Endothelial cell of umbilical vein (primary cell): ENCODE measurements at places on chromosomes 5 and 9. TPM values are rescaled to one million over a fixed set of nuclear protein-coding genes. Genes with fewer than 3 reads are reported as not detected.

The RNF145 gene
- total RNA-seq = 59.7 and 62.3 TPM in 2 replicates

The MCC gene
- 23.0 and 27.5 TPM in 2 replicates for total RNA-seq

The PCA3 gene
- total RNA-seq = 0.32 and 2.5 TPM in 2 replicates

The BARHL1 gene
- not detected in 2 replicates for total RNA-seq

The FOXI1 gene
- not detected in 2 replicates for total RNA-seq

The NHP2 gene
- 205 and 210 TPM in 2 replicates for total RNA-seq

The PMPCA gene
- 75.3 and 77.2 TPM in 2 replicates for total RNA-seq

The WNK2 gene
- total RNA-seq = not detected in 2 replicates

The EIF4E1B gene
- total RNA-seq = not detected in 2 replicates

The TICAM2 gene
- 3.2 and 3.5 TPM in 2 replicates for total RNA-seq

The RNF208 gene
- 3.8 and 4.8 TPM in 2 replicates for total RNA-seq

The PCDHA2 gene
- not detected in 2 replicates for total RNA-seq

The EXD3 gene
- total RNA-seq = 26.6 and 30.3 TPM in 2 replicates

The NR2F1-AS1 gene
- 13.8 and 15.2 TPM in 2 replicates for total RNA-seq

The C5orf52 gene
- total RNA-seq = not detected in 2 replicates

The AK1 gene
- 113 and 115 TPM in 2 replicates for total RNA-seq

The ZNF879 gene
- 2.7 and 3.7 TPM in 2 replicates for total RNA-seq

The ARL14EPL gene
- 0.58 TPM in 1 of 2 replicates, not detected in the other for total RNA-seq

The PALM2AKAP2 gene
- not detected in 2 replicates for total RNA-seq

The SPZ1 gene
- not detected in 2 replicates for total RNA-seq

The LCN6 gene
- not detected in 2 replicates for total RNA-seq

The KIF24 gene
- 4.5 and 4.8 TPM in 2 replicates for total RNA-seq

The SH3TC2 gene
- 3.3 and 4.3 TPM in 2 replicates for total RNA-seq

The GABRA1 gene
- not detected in 2 replicates for total RNA-seq

The TMEM215 gene
- not detected in 2 replicates for total RNA-seq

The FAM114A2 gene
- total RNA-seq = 26.6 and 31.3 TPM in 2 replicates

The ZFP2 gene
- total RNA-seq = 0.21 and 0.75 TPM in 2 replicates

The ZNF474 gene
- total RNA-seq = 0.16 TPM in 1 of 2 replicates, not detected in the other

The RNF44 gene
- 50.2 and 51.5 TPM in 2 replicates for total RNA-seq

The PSMD5 gene
- total RNA-seq = 62.2 and 70.2 TPM in 2 replicates

The NUTM2G gene
- not detected in 2 replicates for total RNA-seq

The SOHLH1 gene
- total RNA-seq = not detected in 2 replicates

The PTPRD gene
- total RNA-seq = 5.5 and 23.2 TPM in 2 replicates

The PLAC8L1 gene
- 0.80 and 1.1 TPM in 2 replicates for total RNA-seq

The SLC1A3 gene
- 0.44 TPM in 1 of 2 replicates, not detected in the other for total RNA-seq

The GPR21 gene
- 2.4 and 2.7 TPM in 2 replicates for total RNA-seq

The PCDHGA7 gene
- 1.5 and 1.8 TPM in 2 replicates for total RNA-seq

The RNF183 gene
- not detected in 2 replicates for total RNA-seq

The CARD6 gene
- total RNA-seq = 21.1 and 23.8 TPM in 2 replicates

The RGS7BP gene
- total RNA-seq = 2.0 and 4.2 TPM in 2 replicates
